ENCODE measurements at places on chromosomes 3 and 15.

- no peak for DNase-seq
These were observed 59.7 kb downstream of the SENP2 start for GRCh38 chr3:185645596-185646381.

DNA sequence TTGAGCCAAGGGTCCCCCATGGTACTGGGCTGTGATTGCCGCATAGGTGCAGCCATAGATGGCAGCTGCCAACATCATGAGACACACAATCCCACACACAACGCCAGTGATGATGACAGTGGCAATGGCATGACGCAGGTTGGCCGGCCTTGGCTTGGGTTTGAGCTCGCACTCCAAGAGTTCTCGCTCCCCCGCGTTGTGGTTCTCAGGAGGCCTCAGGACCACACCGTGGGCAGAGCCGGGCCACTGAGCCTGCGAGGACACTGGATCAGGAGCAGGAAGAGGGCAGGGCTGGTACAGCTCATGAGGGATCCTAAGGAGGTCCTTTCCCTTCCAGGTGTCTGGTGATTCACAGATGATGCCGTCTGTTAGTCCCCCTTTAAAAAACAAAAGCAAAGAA, 9.3 kb downstream of the LRTM1 start:
- no peak for DNase-seq

DNA sequence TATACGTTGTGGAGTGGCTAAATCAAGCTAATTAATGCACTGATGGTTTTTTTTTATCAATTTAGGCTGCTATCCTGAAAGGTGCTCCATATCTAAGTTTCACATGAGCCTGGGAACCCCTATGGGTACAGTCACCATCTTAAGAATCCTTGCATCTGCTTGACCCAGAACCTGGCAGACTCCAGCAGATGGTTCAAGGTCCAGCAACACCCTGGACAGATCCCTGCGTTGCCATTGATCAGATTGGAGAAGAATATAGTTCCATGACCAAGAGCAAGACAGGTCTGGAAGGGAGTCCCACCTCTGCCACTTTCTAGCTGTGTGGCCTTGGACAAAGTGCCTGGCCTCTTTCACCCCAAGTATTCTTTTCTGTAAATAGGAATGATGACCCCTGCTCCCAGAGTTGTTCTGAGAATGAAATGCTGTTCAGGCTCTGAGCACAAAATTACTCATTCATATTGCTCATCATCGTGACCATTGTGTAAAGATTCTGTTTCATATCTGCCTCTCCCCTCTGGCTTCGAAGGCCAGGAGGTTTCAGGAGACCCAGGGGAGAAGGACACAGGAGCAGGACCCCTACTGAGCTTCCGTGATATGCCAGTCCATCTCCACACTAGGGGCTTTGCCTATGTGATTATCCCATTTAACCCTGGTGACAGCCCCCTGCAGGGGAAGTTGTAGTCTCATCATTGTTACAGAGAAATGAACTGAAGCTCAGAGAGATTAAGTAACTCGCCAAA, 30.0 kb upstream of the TSEN2 start:
- no peak for DNase-seq

DNA sequence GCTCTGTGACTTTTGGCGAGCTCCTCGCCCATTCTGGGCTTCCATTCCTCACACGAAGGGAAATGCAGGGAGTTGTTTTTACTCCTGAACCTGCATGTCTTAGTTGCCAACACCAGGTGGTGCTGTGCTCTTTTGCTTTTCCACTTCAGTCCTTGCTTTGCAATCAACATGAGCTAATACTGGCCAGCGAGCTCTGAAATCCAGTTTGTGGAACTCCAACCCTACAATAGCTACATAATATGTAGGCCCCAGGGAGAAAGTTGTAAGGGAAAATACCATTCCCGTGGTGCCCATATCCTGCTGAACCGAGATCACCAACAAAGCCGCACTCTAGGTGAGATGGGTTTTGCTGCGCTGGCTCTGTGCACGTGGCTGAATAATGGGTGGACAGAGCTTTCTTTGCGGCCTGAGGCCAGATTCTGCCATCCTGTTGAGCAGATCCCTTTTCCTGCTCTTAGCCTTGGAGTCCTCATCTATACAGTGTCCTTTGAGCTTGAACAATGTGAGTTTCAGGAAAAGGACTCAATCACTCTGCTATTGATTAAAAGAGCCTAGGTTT, 25.0 kb downstream of the LSM3 start:
- DNase-seq, result peak; percentile 84

- DNase-seq, result no peak
These were observed 63.4 kb downstream of the KLF13 start for GRCh38 chr15:31390029-31390428.

Measured in hematopoietic multipotent progenitor cell treated with erythropoietin and hydrocortisone succinate and interleukin-3 and kit ligand, for 8 days (in vitro differentiated cells).